ENCODE measurements at places on chromosomes 4 and X.

- no peak for DNase-seq
Observed at GRCh38 chrX:18297251-18297650, 57.2 kb downstream of the SCML2 start.

DNA sequence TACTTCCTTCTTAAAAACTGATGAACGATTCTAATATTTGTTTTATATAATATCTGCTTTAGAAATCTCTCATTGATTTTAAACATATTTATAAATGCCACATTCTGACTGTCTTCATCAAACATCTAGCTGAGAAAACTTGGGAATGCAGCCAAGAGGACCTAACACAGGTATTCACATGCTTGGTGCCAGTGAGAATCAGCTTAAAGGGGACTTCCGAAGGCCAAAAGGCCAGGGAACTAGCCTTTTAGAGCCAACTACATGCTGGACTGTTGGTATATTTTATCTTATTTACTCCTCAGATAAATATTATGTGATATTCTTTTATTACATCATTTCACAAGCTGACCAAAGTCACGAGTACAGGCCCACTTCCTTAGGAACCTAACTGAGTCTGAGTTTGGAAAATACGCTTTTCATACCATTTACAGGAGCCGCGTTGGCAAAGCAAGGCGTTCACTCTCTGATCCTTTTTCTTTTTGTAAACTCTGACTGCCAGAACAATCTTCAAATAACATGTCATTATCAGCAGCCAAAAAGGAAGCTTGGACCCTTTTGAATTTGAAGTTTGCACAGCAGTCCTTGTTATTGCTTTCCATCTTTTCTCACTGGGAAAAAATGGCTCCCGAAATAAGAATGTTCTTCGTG, 41.1 kb upstream of the PDLIM3 start:
- no peak for DNase-seq

- no peak for DNase-seq
Observed at GRCh38 chrX:21408788-21409187, 34.6 kb downstream of the CNKSR2 start.

- DNase-seq = no peak
Observed at GRCh38 chr4:187612301-187612700, 383.3 kb upstream of the ZFP42 start.

DNA sequence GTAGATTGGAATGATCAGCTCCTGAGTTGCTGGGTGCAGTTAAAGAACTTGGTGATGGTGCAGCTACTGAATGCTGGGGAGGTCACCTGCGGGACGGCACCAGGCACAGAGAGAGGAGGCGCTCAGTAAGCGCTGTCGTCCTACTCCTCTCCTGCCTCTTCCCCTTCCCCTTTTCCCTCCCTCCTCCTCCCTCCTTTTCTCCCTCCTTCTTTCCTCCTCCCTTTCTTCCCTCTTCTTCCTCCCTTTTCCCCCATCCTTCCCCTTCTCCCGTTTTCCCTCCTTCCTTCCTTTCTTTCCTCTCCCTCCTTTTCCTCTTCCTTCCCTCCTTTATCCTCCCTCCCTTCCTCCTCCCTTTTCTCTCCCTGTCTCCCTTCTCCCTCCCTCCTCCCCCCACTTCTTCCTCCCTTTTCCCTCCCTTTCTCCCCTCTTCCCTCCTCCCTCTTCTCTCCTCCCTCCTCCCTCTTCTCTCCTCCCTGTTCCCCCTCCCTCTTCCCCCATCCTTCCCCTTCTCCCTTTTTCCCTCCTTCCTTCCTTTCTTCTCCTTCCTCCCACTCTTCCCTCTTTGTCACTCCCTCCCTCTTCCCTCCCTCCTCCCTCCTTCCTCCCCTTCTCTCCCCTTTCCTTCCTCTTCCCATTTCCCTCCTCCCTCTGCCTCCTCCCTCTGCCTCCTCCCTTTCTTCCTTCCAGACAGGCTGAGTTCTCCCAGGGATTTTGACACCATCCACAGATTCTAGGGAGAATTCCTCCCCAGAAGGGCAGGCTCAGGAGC, 87.9 kb upstream of the PSAPL1 start:
- DNase-seq = no peak

DNA sequence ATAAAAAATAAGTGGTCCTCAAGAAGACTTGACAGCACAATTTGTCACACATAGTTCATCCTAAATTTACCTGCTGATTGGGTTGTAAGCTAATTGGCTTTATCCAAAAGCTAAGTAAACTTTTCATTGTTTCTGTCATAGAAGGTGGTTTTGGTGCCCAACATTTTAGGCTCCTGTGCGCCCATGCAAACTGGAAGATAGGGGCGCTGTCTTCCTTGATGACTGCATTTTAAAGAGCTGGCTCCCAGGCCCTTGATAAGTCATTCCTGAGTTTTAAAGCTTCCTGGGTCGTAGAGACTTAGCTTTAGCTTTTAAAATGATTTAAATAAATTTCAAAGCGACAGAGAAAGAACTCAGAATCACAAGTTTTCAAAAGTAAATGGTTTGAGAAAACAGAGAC, 625.4 kb upstream of the GALNT7 start:
- no peak for DNase-seq

DNA sequence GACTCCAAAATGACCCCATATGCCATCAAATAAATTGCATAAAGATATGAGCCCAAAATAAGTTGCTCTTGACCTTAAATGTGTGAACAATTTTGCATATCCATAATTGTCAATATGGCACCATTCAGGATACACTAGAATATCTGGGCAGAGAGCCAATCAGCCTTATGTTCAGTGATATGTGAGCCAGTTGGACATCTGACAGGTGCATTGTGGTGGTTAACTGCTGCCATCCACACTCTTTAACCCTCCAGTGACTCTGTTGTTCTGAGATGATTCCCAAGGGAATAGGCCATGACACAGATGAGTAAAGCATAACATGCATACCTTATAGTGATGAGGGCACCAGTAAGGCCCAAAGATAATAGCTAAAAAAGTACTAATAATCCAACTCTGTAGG, 500.1 kb downstream of the PCDH18 start:
- no peak for DNase-seq

GRCh38 chrX:56248492-56248891, 16.3 kb downstream of the KLF8 start:
- peak; percentile 55 for DNase-seq

DNA sequence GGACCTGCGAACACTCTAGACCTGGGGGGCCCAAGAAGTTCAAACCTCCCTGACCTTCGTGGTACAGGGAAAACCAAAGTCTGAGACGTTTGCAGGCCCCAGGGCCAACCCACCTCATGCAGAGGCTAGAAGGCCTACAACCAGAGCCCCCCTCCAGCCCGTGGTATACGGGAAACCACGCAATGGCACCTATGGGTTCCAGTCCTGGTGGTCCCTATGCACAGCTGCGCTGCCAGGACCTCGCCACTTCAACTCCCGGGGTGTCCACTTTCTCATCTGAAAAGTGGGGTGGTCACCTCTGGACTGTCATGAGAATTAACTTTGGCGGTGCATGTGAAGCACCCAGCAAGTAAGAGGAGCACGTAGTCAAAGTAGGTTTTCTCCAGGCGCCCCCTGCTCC, 8.4 kb upstream of the MSX1 start:
- DNase-seq = no peak

DNA sequence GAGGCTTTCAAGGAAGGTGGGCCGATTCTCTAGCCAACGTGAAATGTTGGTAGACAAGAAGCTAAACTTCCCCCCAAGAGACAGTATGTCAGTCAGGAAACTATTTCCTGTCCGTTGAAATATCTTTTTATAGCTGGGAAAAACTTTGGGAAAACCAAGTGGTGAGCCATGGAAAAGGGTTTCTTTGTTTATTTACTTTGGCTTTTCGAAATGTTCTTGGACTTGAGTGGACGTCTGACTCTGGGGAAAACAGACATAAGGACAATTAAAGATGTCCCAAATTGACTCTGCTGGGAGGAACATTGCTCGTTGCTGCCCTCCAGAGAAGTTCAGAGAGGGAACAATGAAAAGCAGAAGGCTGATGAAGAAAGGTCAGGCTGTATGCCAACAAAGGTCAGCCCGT, 295.4 kb downstream of the RAPGEF2 start:
- DNase-seq = no peak

- no peak for DNase-seq
Observed at GRCh38 chrX:130994671-130995070, 63.5 kb upstream of the ARHGAP36 start.

DNA sequence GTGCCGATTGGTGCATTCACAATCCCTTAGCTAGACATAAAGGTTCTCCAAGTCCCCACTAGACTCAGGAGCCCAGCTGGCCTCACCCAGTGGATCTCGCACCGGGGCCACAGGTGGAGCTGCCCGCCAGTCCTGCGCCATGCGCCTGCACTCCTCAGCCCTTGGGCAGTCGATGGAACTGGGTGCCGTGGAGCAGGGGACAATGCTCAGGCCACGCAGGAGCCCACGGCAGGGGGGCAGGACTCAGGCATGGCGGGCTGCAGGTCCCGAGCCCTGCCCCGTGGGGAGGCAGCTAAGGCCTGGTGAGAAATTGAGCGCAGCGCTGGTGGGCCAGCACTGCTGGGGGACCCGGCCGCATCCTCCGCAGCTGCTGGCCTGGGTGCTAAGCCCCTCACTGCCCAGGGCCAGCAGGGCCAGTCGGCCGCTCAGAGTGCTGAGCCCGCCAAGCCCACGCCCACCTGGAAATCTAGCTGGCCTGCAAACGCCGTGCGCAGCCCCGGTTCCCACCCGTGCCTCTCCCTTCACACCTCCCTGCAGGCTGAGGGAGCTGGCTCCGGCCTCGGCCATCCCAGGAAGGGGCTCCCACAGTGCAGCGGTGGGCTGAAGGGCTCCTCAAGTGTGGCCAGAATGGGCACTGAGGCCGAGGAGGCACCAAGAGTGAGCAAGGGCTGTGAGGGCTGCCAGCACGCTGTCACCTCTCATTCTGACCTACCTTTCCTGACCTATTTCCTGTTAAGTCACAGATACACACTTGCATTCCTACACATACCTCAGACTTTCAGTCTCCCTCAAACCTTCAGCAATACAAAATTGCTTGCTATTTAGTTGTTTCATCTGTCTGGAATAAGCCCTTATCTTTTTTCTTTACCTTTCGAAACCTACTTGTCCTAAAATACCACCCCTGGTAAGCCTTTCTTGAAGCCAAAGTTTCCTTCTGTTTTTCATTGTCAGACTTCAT, 20.7 kb downstream of the UBE2K start:
- DNase-seq = no peak

DNA sequence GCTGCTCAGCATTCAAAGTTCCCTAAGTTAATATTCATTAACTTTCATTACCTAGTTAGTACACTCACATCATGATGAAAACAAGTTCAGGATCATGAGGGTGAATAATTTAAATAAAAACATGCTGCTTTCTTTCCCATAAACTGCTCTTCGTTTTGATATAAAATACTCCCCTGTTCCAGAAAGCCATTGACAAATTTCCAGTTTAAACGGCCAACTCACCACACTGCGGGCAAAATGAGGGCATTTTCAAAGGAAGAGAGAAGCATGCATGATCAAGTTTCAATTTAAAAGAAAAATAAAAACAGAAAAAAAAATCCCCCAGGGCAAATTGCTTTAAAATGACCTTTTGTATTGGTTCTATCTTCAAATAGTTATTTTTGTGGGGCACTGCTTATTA, 69.6 kb downstream of the EPHA5 start:
- no peak for DNase-seq

GRCh38 chrX:53281321-53281822, at the start of gene IQSEC2:
Gene IQSEC2 (minus strand): TSS chrX:53281584.
- no peak for DNase-seq

DNA sequence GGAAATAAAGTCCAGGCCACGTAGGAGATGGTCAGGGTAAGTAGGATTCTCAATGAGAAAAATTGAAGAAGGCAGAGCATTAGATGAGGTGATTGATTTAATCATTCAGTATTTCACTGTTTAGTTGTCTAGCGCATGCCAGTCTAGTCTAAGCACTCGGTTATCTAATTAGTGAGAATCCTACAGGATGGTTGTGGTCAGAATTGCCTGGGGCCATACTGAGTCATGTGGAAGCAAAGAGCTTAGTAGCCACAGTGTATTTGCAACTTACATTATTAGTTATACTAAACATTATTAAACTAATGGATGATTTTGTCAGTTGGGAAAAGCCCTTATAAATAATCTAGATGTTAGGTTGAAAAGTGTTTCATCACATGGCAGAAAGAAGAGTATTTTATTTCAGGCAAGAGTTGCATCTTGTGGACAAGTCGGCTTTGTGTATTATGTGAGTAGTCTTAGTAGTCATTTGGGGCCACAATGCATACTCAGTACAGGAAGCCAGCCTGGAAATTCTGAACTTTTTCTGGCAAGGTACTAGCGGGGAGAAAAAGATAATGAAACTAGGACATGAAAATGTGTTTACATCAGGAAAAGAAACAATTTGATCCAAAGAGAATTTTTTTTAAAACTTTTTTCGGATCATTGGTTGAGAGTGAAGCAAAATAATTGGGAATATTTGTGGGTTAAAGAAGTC, 31.9 kb downstream of the CPEB2 start:
- DNase-seq = no peak

- DNase-seq = no peak
Observed at GRCh38 chr4:123555233-123555806, 158.7 kb downstream of the SPRY1 start.

DNA sequence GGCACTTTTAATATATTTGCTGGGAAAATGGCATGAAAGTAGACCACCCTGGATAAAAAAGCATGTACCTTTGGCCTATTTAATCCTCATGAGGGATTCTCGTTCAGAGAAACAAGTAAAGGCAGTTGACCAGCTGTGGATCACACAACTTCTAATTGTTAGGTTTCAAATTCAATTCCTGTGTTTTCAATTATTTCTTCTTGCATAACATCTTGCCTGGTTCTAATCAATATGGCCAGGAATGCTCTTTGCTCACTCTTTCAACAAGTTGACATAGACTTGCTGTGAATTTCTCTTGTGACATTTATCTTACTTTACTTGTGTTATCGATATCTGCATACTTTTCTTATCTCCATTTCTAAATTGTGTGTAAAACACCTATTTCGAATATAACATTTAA, 211.8 kb downstream of the SLC7A11 start:
- no peak for DNase-seq

DNA sequence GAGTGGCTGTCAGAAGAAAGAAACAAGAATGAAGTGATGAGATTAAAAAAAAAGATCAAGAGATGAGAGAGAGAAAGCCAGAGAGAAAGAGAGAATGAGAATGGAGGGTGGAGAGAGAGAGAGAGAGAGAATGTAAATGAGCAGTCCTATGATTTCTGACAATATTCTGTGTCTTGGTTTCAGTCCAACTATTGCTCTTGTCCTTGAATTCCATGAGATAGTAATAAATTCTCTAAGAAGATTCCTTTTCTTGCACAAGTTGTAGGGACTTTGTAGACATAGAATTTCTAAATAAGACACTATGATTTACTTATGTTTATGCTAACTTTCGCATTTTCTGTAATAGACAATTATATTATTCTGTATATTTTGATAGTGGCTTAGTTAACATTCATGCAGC, 149.6 kb upstream of the CTSO start:
- DNase-seq = no peak

- no peak for DNase-seq
Observed at GRCh38 chrX:41236629-41237028, 97.3 kb upstream of the DDX3X start.

- no peak for DNase-seq
Observed at GRCh38 chr4:120869613-120870278, 52.8 kb downstream of the PRDM5 start.

GRCh38 chr4:154018659-154019058, 229.8 kb upstream of the SFRP2 start:
- DNase-seq = no peak

- DNase-seq = no peak
Observed at GRCh38 chr4:94507281-94507680, 55.5 kb downstream of the PDLIM5 start.

- no peak for DNase-seq
Observed at GRCh38 chr4:15779306-15779705, 1.2 kb downstream of the CD38 start.

Measured in activated naive CD8-positive, alpha-beta T cell treated with anti-CD3 and anti-CD28 coated beads, Interleukin-2, amount 10 ng/mL, durations not matched to agents 7 days and 5 days (primary cell).